Activated CD8-positive, alpha-beta memory T cell treated with anti-CD3 and anti-CD28 coated beads, Interleukin-2, amount 50 U/mL, for 4 hours (primary cell): ENCODE measurements at places on chromosomes 5 and 9.

DNA sequence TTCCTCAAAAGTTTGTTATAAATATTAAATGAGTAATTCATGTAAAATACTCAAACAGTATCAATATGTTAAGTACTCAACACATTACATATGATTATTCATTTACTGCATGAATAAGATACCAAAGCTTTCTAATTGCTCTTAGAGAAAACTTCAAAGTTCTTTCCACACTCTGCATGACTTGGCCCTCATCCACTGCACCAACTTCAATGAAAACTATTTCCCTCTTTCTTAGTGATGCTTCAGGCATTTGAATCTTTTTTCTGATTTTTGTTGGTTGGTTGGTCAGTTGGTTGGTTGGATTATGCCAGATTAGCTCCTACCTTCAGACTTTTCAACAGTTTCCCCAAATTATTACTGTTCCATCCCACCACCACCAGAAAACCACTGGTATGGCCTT, 314.7 kb upstream of the RGMB start:
- DNase-seq = no peak

- no peak for DNase-seq
Observed at GRCh38 chr9:86219606-86220005, 39.9 kb downstream of the C9orf153 start.

DNA sequence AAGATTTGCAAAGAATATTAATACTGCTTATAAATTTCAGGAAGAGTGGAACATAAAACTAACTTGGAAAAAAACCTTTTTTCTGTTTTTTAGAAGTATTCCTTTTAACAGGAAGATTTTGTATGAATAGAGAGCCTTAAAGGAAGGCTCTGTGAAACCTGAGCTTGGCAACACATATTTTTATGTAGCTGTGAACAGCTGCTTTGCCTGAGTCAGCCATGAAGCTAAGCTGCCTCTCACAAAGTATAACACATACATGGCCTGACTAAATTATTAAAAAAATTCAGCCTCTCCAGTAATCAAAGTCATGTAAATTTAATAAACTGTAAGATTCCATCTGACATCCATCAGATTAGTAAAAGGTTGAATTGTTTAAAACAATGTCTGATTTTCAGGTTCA, 547.5 kb downstream of the ELAVL2 start:
- DNase-seq = no peak

- no peak for DNase-seq
Observed at GRCh38 chr9:99506747-99507348, 284.8 kb downstream of the SEC61B start.

- DNase-seq = no peak
Observed at GRCh38 chr9:135450956-135451355, 28.6 kb upstream of the PPP1R26 start.

- DNase-seq = no peak
Observed at GRCh38 chr9:16825971-16826625, 44.4 kb downstream of the BNC2 start.

- no peak for DNase-seq
Observed at GRCh38 chr9:24258626-24259025, 287.1 kb downstream of the IZUMO3 start.

DNA sequence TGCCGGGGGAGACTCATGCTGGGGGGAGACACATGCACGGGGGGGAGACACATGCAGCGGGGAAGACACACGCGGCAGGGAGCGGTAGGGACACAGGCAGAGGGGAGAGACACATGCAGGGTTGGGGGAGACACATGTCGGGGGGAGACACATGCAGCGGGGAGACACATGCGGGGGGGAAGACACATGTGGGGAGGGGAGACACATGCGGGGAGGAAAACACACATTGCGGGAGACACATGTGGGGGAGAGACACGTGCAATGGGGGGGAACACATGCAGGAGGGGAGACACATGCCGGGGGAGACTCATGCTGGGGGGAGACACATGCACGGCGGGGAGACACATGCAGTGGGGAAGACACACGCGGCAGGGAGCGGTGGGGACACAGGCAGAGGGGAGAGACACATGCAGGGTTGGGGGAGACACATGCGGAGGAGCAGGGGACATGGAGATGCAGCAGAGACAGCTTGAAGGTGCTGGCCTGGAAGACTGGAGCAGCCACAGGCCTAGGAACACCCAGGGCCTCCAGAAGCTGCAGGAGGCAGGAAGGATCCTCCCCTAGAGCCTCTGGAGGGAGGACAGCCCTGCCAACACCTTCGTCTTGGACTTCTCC, 20.3 kb upstream of the OLFM1 start:
- DNase-seq = peak; percentile 6

DNA sequence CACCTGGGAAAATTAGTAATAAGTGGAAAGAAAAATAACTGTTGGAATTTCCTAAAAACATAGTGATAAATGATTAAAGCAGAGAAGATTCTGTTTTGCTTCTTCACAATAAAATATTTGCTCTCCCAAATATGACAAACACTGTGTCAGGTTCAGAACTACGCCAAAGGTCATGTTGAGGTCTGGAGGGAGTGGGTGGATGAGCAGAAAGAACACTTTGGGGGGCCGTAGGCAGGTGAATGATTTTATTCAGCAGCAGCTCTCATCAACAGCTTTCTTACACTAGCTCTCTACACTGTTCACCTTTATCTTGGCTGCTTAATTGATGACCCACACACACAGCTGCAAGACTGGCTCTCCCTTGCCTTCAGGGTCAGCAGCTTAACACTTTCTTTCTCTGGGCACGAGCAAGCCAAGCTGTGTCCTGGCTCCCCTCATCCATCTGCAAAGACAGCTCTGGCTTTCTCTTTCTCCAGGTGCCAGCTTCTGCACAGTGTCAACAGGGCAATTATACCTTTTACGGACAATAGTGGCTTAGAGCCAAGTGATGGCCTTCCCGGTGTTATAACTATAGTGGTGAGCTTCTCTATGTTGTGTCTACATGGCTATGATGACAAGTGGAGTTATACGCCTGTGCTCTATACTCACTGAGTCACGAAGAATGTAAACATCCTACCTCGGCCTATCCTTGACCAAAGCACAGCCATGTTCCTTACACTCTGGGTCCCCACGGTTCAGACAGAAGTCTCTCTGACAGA, 18.9 kb upstream of the GPX8 start:
- DNase-seq = no peak

- no peak for DNase-seq
Observed at GRCh38 chr5:145847499-145848497, 12.7 kb upstream of the PRELID2 start.

- DNase-seq = no peak
Observed at GRCh38 chr5:131825404-131826013, 28.7 kb upstream of the FNIP1 start.

GRCh38 chr9:38526591-38526990, 93.8 kb downstream of the ANKRD18A start:
- DNase-seq = no peak

GRCh38 chr9:137589441-137590122, 730 bp downstream of the ZMYND19 start:
- DNase-seq = no peak

DNA sequence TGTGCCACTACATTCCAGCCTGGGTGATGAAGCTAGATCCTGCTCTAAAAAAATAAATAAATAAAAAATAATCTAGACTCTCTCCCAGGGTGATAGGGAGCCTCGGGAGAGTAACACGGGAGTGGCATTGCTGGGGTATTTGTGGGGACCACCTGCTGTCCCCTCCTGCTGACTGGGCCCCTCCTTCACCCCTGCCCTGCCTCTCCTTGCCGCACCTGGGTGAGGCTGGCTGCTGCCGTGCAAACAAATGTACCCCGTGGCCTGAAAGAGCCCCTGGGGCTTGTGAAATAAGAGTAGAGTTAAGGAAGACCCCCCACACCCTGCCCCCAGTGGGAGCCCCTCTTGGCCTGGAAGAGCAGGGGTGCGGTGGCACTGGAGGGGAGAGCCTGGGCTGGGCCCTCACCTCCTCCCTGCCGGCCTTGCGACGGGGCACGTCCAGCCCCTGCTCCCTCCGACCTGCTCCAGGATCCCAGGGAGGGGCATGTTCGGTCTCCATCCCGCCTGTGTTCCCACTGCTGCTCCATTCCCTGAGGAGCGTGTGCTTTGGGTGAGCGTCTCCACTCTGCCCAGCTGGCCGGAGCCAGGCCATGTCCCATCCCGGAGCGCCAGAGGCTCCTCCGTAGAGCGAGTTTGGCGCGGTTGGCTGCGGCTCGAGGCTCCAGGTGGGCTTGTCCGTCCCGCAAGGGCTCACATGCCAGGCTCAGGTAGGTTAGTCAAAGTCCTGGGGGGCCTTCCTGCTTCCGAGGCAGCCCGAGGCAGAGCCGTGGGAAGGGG, 75.0 kb upstream of the RNU6ATAC start:
- no peak for DNase-seq

DNA sequence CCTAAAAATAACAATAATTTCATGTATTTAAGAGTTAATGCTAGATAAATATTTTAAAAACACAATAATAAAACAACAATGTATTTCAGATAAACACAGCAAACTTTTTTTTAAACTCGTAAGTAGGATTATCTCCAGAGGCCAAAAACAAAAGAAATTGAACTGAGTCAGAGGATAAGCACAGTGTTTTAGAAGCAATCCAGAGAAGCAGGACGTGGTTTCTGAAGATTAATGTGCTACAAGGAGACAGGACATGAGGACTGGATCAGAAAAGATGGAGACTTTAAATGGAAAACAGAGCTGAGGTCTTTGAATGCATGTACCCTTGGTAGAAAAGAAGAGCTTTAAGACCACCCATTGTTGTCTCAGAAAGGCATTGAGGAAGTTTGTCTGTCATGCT, 491.2 kb upstream of the TLE4 start:
- DNase-seq = no peak

DNA sequence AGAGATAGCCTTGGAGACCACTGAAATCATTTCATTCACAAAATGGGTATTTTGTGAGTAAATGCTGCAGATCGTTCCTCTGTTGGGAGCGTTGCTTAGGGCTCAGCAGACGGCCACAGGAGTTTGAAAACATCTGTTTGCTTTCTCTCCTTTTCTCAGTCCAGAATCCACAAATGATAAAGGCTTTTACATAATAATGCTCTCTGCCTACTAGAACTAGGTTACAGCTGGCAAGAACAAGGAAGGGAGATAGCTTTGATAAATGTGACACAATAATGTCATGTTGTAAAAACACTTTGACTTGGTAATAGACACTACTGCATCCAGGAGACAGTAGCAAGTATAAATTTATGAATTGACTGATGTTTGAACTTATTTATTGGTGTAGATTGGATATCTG, 1072.4 kb upstream of the CDH6 start:
- no peak for DNase-seq

GRCh38 chr9:134630861-134631260, 10.7 kb upstream of the COL5A1 start:
- DNase-seq = peak; percentile 5

DNA sequence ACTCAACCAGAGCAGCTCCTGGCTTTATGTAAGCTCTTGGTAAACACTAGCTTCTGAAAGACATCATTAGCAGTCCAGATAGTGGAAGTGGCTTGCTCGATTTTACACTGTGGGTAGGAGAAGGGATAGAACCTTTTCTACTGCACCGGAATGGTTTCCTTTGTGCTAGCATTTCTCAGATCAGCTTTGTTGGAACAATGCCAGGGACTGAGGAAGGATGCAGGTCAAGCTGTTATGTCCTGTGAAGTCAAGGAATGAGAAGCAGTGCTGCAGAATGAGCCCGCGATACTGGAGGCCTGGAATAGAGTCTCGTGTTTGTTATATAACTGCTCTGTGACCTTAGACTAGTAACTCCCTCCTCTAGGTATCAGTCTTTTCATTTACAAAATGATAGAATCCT, 233.6 kb downstream of the GABRB2 start:
- DNase-seq = no peak

- no peak for DNase-seq
Observed at GRCh38 chr9:133803028-133803585, 65.0 kb upstream of the SARDH start.

GRCh38 chr5:67969631-67970030, 245.9 kb upstream of the PIK3R1 start:
- DNase-seq = no peak

DNA sequence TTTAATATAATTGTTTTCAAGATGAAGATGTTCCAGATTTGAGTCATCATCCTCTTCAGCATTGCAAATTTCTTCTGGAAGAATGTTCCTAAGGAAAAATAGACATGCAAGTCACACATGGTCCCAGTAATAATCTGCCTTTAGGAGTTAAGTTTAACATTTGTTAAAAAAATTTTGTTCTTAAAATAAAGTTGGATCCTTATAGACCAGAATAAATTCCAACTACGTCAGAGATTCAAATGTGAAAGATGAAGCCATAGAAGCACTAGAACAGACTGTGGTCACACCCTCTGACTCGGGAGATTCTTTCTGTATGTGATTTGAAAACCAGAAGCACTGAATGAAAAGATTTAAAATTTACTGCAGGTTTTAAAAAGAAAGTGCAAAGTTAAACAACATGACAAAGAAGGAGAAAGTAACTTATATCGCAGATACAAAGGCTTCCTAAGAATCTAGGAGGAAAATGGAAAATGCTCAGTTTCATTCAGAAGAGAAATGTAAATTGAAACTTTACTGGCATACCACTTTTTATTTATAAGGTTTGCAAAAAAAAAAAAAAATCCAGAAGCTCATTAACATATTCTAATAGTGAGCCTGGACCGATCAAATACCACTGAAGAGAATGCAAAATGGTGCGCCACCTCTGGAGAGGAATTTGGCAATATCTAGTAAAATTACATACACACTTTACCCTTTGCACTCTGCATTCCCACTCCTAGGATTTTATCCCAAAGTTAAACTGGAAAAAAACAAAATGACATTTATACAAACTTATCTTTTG, 14.3 kb upstream of the ASPN start:
- DNase-seq = no peak

GRCh38 chr9:131233995-131234394, 42.3 kb downstream of the FAM78A start:
- no peak for DNase-seq

GRCh38 chr5:109996246-109996645, 306.5 kb downstream of the MAN2A1 start:
- no peak for DNase-seq

GRCh38 chr5:159403906-159404681, 73.8 kb upstream of the IL12B start:
- DNase-seq = no peak
